ENCODE measurements at places on chromosomes 11 and 22.

GRCh38 chr11:122354025-122354697, 238.1 kb upstream of the BLID start:
- DNase-seq: no peak

DNA sequence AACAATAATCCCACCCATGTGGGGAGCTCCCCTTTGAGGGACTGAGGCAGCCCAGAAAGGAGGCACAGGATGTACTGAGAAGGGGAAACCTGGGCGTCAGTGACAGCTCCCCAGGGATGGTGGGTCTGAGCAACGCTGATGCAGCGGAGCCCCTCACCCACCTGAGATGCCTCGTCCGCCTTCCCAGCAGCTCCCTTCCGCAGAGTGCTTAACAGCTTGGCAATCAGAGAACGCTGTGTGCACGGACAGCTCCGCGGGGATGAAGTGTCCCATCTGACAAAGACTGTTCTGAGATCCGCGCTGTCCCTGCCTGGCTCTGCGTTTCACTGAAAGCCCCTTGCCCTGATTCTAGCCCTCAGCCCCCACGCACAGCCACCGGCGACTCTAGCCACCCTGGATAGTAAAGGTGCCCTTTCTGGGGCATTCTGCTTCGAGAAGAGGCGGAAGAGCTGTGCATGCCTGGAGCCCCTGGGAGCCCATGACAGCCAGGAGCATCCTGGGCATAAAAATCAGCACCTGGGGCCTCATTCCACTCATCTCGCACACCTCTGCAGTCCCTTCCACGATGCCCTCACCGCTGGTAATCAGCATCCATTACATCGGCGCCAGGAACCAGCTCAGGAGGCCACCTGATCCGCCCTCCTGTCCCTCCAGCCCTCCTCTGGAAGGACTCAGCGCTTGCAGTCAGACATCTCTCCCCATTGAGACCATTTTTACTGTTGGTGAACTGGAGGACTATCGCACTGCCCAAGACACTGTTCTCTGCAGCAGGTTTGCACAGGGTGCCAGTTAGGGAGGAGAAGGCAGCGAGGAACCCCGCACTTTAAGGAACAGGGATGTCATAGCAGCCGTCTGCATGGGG, 10.7 kb downstream of the KCNJ5 start:
- DNase-seq: no peak

DNA sequence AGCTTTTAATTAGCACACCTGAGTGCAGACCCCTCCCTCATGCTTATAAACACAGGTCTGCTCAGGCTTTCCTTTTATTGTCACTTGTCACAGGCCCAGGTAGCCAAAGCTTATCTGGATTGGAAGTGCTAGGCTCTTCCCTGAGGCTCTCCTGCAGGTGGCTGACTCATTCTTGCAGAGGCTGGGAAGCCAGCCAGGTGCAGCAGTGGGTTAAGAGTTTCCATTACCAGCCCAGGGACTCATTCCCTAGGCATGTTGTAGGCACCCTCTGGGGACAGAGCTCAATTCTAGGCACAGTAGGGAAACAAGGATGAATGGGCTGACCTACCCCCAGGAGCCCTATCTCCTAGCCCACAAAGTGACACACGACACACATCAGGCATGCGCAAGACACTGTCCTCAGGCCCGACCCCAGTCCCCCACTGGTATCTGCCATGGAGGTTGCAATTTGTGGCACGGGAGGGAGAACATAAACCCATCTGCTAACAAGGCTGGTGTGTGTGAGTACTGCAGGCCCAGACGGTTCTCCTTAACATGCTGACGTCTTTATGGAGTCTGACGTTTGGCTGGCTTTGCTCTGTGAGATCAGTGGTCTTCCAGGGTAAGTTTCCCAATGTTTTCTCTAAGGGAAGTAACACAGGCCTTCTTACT, 94.2 kb downstream of the ABTB2 start:
- DNase-seq: no peak

- no peak for DNase-seq
Measured at GRCh38 chr11:112776834-112777233, 184.4 kb upstream of the NCAM1 start.

DNA sequence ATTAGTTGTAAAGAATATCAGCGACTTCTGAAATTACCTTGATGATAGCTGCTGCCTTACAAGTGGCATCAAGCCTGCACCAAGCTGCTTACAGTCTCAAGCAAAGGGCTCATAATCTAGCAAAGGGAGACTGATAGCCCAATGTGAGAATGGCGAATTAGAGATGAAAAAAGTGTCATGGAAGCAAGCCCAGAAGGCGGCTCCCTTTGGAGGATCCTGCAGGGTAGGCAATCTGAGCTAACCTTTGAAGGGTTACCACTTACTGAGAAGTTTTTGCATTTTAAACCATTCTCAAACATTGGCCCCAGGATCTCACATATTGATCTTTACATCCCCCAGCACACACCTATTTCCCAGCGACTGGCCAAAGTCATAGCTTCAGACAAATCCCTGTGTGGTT, 18.5 kb downstream of the GAB2 start:
- DNase-seq: no peak

DNA sequence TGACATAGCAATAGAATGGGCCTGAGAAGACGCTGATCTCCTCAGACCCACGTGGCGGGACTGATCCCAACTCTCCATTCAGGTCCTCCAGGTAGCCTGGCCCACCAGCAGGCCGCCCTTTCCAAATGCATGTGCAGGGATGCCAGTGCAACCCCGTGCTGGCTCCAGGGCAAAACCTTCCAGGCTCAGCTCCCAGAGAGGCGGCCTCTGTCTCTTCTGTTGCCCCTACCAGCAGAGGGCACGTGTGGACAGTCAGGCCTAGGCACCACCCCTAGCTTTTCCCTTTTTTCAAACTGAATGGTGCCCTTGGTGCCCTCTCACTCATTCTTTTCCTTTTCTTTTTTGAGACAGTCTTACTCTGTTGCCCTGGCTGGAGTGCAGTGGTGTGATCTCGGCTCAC, 121.7 kb downstream of the OSBP2 start:
- no peak for DNase-seq

- DNase-seq: no peak
Measured at GRCh38 chr22:29016067-29016938, 45.3 kb downstream of the C22orf31 start.

DNA sequence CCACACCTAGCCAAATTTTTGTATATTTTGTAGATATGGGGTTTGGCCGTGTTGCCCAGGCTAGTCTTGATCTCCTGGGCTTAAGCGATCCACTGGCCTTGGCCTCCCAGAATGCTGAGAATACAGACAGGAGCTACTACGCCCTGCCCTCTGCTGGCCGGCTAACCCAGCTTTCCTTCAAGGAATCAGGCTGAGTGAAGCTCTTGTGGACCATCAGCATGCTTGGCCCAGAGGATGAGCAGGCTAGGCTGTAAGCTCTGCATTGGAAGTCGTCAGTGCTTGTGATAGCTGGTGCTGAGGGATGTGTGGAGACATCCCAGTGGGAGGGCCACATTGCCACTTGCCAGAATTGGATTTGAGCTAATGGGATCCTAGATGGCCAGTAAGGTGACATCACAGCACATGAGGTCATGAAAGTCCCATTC, 60.6 kb downstream of the MED15 start:
- no peak for DNase-seq

GRCh38 chr11:90407350-90407749, 184.5 kb upstream of the CHORDC1 start:
- no peak for DNase-seq

GRCh38 chr11:44687388-44687787, 39.4 kb upstream of the TSPAN18 start:
- DNase-seq: no peak

GRCh38 chr11:11169715-11170351, 183.2 kb downstream of the CSNK2A3 start:
- DNase-seq: no peak

DNA sequence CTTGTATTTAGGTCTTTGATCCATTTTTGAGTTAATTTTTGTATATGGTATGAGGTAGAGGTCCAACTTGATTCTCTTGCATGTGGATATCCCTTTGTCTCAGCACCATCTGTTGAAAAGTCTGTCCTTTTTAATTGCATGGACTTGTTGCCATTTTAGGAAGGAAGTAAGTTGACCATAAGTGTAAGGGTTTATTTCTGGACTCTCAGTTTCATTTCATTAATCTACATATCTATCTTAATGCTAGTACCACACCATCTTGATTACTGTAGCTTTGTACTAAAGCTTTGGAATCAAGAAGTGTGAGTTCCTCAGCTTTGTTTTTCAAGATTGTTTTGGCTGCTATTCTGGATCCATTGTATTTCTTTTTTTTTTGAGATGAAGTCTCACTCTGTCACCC, 31.4 kb downstream of the CBL start:
- no peak for DNase-seq

DNA sequence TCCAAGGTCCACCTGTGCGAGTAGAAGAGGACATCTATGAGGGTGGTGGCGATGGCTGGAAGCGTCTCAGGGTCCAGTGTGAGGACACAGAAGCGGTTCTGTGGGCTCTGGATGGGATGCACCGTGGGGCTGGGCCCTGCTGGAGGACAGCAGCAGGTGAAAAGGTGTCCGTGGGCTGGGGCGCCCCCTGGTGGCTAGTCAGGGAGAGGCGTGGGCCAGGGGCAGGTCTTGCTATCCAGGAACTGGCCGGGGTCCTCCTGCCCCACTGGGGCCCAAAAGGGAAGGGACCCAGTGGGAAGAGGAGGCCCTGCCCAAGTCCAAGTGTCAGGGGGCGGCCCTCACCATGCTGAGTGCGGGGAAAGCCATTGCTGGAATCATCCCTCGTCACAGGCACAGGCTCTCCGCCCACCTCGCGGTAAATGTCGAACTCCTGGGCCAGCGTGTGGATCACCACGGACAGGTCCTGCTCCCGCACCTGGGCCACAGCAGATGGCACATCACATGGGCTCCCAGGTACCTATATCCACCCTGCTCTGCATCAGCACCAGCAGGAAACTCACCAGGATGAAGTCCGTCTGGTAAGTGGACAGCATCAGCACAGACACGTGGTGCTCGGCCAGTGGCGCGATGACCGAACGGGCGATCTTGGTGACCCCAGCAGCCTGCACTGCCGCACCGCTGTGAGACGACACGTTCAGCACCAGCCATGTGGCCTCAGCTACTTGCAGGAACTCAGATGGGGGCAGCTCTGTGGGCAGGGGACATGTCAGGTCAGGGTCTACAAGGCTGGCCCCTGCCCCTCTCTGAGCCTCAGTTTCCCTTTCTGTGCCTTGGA, 2.3 kb downstream of the CASTOR1 start:
- peak; percentile 55 for DNase-seq

GRCh38 chr11:27319072-27319471, 43.9 kb downstream of the CCDC34 start:
- DNase-seq: no peak

DNA sequence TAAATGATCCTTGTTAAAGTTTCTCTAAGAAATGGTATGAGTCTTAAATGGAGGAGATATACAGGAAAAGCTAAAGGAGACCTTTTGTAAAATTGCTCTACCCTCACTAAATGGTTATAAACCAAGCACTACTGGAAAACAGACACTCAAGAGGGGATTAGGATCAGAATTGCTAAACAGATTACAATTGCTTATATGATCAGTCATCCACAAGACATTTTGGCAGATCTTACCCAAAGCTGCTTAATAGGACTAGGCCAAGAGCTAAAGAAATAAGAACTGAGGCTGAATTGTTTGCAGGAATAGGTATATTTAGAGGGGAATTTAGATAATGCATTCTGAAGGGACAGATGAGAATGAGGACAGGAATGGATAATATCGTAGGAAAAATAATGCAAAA, 9.5 kb downstream of the HARBI1 start:
- no peak for DNase-seq

DNA sequence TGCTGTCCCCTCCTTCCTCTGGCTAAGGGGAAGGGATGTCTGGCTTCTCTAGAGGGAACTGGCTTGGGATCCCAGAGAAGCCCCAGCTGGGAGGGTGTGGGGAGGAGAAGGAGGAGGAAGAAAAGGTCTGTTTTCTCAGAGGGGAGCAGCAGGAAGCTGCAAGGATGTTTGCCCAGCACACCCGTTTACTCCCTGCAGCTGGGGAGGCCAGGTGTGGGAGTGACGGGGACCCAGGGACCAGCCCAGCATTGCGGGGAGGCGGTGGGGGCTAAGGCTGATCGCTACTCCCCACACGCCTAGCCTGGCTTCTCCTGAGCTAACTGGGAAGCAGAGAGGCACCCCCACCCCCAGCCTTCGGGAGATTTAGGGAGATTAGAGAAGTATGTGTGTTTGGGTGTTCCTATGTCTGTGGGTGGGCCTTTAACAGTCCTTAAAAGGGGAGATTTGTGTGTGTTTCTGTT, 3.9 kb downstream of the CREB3L1 start:
- DNase-seq: no peak

- DNase-seq: no peak
Measured at GRCh38 chr22:29580200-29580810, 608 bp downstream of the NIPSNAP1 start.

- no peak for DNase-seq
Measured at GRCh38 chr11:134250246-134250645, 2.9 kb downstream of the THYN1 start.

DNA sequence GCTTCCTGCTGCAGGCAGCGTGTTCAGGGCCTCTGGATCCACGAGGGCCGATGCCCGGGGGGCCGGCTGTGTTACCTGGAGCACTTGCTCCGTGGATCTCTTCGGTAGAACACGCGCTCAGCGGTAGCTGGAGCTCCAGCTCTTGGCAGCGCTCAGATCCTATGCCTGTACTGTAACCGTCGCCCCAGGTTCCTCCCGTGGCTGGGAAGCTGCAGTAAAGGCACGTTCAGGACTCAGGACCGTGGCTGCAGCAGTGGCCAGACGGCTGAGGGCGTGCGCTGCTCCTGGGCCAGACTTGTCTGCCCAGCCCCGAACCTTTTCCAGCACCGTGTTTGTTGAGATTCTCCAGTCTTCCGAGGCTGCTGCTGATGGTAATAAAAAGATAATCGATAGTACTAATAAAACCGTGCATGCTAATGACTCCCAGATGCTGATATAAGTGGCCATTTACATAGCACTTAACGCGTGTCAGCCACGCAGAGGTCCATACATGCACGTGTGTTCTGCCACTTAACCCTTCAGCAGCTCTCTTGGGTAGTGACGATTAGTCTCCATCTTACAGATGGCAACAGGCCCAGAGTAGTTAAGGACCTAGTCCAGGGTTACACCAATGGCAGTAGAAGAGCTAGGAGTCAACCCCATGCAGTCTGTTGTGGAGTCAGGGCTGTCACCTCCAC, 1.4 kb downstream of the MOV10L1 start:
- no peak for DNase-seq

DNA sequence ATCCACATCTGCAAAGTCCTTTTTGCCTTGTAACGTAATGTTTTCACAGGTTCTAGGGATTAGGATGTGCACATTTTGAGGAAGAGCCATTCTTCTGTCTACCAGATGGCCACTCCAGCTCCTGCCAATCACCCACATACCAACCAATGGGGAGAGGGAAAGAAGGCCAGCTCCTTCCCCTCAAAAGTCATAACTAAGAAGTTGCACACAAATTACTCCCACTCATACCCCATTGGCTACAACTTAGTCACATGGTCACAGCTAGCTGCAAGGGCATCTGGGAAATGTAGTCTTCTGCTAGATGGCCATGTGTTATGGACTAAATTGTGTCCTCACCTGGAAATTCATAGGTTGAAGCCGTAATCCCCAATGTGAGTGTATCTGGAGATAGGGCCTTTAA, 15.4 kb upstream of the MYOD1 start:
- no peak for DNase-seq

GRCh38 chr22:41898645-41899044, 16.2 kb downstream of the SHISA8 start:
- no peak for DNase-seq

- no peak for DNase-seq
Measured at GRCh38 chr11:77067861-77068443, 1.2 kb downstream of the CAPN5 start.

GRCh38 chr11:112864672-112865071, 96.5 kb upstream of the NCAM1 start:
- DNase-seq: no peak

- DNase-seq: no peak
Measured at GRCh38 chr22:43774318-43774915, 37.7 kb downstream of the EFCAB6 start.

GRCh38 chr11:125147280-125147679, 17.3 kb upstream of the PKNOX2 start:
- DNase-seq: no peak

All from Ammon's horn (tissue), 1 donor.